ENCODE measurements at places on chromosomes 4 and X.
A peak's percentile ranks its signal among the peaks of the same experiment; 100 is the strongest.

- no peak for DNase-seq
Measured at GRCh38 chr4:118811832-118812231, 24.1 kb downstream of the SEC24D start.

- DNase-seq, result no peak
Measured at GRCh38 chr4:120874792-120875774, 47.4 kb downstream of the PRDM5 start.

- no peak for DNase-seq
Measured at GRCh38 chr4:10746371-10747171, 62.0 kb upstream of the CLNK start.

GRCh38 chr4:84189144-84189543, 309.9 kb downstream of the NKX6-1 start:
- no peak for DNase-seq

DNA sequence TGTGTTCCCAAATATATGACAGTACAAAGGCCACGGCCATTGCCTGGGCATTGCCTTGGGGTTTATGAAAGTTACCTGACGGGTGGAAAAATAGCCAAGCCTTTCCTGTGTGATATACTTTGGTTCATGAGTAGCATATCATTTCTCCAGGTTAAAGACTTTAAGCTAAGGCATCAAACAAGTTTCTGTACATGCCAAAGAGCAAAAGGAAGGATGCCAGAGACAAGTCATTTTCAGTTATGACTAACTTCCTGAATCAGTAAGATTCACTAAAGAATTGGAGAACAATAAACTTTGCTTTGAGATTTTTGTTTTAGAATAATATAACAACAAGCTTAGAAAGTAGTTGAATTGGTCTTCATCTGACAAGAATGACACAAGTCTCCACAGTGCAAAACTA, 9.7 kb upstream of the GUF1 start:
- DNase-seq, result no peak

DNA sequence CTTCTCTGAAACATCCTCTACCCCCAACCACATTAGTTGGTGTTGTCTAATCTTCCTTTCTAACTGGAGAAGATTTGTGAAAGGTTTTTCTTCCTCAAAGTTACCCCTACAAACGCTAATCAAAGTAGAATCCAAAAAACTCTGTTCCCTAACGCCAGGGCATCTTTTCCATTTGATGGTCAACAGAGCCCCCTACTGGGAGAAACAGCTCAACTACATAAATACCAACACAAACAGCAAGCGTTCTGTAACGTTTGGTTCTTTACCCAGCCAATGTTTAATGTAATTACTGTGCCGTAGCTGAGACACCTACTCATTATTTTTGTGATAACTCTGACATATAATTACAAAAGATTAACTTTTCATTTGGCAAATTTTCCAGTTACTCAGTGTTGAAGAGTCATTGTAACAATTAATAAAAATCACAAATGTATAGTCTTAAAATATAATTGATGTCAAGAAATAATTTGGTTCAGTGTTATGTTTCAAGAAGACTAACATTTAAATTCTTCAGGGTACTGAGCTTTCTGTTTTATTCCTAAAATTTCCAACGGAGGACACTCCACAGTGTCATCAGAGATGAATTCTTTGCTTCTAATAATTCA, 94.9 kb upstream of the TBC1D9 start:
- peak; percentile 32 for DNase-seq

GRCh38 chr4:60729194-60729593, 470.9 kb upstream of the ADGRL3 start:
- no peak for DNase-seq

DNA sequence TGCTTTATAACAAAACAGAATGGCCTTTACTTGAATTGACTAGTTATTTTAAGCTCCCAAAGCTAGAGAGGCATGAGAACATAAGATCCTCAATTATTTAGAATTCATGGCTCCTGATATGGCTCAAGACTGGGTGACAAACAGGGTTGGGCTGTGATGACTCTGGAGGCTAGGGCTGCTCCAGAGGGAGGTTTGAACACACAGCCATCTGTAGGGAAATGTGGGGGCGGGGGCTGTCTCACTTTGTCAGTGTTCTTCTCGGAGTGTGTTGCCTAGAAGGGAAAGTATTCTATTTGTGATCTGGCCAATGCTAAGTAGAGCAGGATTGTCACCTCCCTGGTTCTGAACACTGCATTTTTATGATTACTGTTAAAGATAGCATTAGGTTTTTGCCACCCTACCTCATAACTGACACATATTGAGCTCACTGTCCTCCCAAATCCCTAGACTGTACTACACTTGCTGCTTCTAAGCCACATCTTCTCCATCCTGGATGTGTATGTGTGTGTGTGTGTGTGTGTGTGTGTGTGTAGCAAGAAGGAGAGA, 45.9 kb downstream of the VSIG4 start:
- DNase-seq, result no peak

- DNase-seq, result no peak
Measured at GRCh38 chr4:40564815-40565483, 64.7 kb downstream of the RBM47 start.

GRCh38 chr4:17138847-17139246, 240.4 kb upstream of the LDB2 start:
- no peak for DNase-seq

DNA sequence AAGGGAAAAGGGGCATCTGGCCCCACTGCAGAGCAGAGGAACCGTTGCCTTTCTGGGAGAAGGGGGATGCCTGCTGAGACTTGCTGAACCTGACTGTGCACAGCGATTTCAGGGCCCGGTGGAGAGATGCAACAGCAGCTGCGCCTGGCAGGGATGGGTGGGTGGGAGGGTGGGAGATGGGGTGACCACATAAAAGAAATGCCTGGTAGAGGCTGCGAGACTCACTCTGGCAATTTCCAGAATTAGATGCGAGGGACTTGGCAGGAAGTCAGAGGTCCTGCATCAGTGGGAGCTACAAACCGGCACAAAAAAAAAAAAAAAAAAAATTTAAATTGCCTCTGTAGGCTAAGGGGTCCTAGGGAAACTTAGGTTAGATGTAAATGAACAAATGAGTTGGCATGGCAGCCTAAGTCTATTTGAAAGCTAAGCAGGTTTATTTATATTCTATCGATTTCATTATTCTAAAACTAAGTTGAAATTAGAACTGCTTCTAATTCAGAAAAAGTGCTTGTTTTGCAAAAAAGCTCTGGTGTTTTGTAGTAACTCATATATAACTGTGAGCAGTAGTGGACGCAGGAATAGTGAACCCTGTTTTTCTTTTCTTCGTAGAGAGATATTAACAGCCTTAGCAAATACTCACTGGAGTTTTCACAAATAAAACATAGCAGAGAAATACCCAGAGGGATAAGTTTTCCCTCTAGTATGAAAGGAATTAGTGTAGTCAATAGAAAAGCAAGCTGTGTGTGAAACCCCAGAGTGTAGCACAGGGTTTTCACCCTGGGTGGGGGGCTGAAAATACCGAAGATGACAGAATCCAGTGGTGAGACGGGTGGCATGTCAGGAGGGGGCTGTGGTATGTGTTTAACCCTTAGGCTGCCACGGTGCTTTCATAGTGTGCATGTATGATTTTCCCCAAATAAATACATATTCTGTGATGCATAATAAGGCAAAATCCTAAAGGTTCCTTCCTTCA, 130.1 kb downstream of the EGF start:
- DNase-seq, result no peak

All from D721Med (cell line).